Thoracic aorta (tissue), 2 donors: ENCODE measurements at places on chromosomes 2 and 18.

- DNase-seq = peak; percentile 36
These were observed 199.1 kb downstream of the GLI2 start for GRCh38 chr2:120934574-120935338.

DNA sequence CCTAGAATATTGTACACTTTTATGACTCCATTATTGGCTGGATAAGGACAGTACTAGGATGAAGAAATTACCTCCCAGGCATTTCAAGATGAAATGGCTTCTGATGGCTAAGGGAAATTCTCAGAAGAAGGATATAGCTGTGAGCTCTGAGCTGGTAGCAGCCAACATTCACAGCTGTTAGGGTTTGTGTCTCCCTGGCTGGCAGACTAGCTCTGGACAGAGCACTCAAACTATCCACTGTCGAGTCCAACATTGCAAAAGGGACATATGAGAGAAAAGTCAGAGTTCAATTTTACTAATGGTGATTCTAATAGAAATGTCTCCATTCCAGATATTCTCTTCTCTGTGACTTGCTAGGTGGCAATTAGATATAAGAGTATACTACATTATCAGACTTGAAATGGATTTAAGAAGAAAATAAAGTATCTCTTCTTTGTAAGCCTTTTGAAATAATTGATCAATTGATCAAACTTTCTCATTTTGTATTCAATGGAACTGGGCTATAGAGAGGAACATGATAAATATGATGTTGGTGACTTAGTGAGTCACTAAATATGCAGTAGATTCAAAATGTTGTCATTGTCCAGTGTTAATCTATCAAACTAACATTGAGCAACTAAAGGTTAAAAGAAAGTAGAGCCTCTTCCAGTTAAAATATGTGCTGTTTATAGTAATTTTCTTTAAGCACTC, 1920.3 kb downstream of the SUCLG1 start:
- DNase-seq = no peak

DNA sequence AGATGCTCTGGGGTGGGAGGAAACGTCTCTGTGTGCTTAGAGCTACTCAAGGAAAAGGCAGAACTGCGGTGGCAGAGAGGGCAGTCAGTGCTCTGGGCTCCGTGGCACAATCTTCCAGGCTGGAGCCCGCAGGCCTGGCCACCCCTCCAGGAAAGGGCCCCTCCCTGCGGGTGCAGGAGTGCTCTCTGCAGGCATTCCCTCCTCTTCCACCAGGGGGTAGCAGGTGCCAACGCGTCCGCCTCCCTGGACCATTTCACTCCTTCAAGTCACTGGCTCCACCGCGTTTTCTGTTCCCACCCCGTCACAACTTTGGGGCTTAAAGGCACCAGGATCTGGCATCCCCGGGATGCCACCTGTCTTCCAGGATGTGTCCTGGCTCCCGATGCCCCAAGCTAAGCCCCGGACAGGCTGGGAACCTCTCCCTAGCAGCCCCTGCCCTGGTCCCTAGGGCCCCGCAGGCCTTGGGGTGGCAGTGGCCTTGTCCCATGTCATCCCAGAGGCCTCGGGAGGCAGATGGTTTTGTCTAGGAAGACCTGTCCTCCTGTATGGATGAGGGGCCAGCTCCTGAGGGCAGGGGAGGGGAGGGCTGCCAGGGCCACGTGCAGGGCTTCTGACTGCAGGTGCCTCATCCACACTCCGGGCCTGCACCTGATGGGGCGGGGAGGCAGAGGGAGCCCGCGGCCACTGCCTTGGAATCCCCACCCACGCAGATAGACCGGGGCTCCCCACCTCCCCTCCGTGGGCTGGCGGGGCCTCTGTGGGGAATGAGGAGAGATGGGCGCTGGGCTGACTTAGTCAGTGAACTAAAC, 26.4 kb downstream of the KCNIP3 start:
- DNase-seq = no peak

DNA sequence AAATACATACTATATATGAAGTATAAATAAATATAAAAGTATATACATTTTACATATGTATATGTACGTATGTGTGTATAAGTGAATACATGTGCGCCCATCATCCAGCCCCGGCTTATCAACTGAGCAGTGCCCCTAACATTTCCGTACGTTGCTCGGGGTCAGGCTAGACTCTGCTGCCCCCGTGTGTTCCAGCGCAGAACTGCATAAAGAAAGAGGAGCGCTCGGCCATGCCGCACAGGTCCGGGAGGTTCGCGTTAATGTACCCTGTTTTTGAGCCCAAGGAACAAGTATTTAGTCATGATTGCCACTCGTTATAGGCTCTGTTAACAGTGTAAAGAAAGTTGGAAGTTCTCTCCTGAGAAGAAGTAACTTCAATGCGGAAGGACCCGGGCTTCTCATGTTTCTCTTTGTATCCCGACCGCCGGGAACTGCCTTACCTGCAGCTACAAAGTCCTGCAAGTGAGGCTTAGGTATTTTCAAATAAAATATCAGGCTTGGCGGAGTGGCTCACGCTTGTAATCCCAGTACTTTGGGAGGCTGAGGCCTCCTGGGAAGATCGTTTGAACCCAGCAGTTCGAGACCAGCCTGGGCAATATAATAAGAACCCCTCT, 55.7 kb downstream of the CD8B2 start:
- DNase-seq = peak; percentile 32

GRCh38 chr2:230723363-230723762, 10.7 kb downstream of the CAB39 start:
- DNase-seq = no peak

GRCh38 chr2:10028407-10028987, 14.9 kb upstream of the KLF11 start:
- DNase-seq = no peak

- no peak for DNase-seq
These were observed 61.8 kb upstream of the STK17B start for GRCh38 chr2:196233021-196233804.

GRCh38 chr2:55403256-55403998, 16.2 kb downstream of the CCDC88A start:
- no peak for DNase-seq

DNA sequence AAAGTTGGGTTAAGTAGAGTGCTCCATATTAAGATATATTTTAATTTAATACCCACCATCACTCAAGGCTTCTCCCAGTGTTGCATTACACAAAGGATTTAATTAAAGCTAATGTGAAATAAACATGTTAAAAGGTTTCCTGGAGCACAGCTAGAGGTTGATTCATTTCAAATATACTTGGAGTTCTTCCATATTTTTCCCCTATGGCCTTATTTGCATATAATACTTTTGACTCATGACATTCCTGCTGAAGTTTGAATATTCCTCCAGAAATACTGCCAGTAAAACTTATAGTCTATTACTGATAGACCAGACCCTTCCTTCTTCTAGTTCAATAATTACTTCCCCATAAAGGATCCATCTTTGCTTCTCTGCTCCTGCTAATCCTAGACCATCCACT, 227.5 kb downstream of the GULP1 start:
- DNase-seq = no peak

GRCh38 chr2:23449413-23449812, 64.4 kb downstream of the KLHL29 start:
- no peak for DNase-seq

DNA sequence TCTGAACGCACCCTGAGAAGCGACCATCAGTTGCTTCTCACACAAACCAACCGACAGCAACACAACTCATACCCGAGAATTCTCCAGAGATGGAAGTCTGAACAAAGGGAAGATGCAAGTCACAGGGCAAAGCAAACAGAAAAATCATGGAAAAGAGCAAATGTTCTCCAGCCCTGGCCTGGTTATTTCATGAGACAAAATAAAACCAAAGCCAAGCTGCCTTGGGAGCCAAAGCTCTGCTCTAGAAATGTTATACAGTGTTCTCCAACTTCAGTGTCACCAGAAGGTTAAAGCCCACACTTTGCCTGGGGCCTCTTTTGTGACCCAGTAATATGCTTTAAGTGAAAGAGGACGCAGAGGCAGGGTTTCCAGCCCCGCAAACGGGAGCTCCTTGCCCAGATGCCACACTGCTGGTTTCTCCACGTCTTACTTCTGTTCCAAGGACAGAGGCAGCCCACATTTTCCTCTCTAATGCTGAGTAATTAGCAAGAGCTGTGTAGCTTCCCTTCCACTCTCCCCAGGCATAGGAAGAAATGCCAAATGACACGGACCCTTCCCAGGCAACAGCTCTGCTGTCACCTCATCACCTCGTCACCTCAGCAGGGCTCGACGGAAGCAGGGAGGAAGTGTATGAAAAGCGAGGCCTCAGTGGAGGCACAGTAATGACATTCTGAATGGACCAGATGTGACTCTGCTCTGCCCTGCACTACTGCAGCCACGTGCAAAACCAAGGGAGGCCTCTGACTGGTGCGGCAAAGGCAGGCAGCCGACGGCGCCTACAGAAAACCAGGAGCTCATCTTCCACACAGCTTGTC, 64.7 kb downstream of the FBXO15 start:
- no peak for DNase-seq

- no peak for DNase-seq
These were observed 483.9 kb upstream of the DDX18 start for GRCh38 chr2:117330641-117331040.

DNA sequence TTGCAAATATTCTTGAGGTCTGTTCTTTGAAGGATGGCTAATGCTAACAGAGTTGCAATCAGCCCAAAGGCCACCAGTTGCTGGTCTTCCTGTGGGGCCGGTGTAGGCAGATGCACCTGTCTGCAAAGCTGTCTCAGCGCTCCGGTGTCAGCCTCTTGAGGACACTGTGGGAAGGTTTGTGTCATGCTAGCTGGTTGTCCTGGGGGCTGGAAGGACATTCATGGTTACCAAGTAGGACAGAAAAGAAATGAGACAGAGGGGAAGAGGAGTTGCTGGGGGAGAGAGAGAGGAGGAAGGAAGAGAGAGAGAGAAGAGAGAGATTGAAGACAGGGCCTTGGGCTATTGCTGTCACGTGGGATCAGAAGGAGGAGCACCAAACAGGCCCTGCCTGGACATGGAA, 639.6 kb upstream of the HS6ST1 start:
- DNase-seq = no peak

DNA sequence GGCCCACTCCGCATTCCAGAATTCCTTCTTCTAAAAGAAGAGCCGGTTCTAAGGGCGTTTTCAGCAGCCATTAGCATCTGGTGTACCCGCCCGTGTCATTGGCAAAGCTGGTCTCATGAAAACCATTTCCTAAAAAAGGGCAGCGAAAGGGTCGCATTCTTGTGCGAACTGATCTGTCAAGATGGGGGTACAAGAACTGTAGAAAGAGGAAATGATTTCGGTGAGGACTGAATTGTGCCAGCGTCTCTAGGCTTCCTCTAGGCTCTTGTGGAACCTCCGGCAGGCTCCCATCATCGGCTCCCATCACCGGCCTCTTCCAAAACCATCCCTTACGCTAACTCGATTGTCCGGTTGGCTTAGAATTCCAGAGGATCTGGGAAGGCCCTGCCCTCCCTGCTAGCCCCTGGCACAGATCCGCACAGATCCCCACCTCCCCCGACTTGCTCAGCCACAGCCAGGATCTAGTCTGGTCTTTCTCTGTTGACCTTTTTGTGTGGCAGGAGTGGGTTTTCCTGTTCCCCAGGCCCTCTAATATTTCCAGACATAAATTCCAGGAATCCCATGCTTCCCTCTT, 1.3 kb downstream of the RAB31 start:
- DNase-seq = no peak

DNA sequence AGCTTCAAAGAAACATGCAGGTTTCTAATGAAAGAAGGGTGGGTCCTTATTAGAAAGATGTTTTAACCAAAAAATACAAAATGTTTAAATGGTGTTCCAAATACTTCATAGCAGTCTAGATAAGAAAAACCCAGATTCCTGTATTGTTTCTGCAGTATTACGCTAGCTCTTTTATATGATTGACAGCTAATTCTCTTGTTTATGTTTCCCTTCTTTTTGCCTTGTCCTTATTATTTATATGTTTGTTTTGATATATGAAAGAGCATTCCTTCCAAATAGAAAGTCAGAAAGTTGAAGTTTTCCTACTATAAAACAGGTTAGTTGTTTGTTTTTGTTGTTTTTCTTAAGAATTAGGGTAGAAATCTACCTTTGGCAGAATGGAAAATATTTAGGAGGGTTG, 41.1 kb upstream of the PNPT1 start:
- no peak for DNase-seq

- DNase-seq = no peak
These were observed 114.8 kb downstream of the TMEM163 start for GRCh38 chr2:134603966-134604365.

DNA sequence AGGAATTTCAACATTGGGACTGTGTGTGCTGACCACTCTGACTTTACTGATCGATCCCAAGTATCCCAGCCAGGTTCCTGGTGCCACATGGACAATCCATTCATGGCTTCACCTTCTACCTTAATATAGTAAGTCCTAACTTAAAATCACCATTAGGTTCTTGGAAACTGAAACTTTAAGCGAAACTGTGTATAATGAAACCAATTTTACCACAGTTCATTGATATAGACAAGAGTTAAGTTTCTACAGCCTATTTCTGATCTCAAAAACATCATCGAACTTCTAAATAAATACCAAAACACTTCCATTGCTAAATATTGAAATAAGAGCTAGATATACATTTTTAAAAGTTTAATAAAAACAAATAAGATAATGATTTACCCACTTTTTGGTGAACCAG, 4.4 kb upstream of the EXOC6B start:
- no peak for DNase-seq

- no peak for DNase-seq
These were observed 686.4 kb downstream of the PLCL1 start for GRCh38 chr2:198490748-198491147.

DNA sequence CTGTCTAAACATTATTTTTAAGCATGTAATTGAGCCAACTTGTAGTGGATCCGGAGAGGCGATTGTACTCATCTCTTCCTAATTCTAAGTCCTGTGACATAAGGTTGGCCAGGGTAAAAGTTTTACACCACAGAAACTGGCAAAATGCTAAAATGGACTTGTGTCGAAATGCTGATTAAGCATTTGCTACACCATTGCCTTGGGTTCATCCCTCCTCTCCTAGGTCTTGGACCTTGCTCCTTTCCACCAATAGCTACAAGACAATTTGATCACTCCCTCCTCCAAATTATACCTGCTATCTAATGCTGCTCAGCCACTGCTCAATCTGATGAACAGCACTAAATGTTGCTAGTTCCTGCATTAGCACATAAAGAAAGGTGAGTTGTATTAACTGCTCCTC, 132.7 kb upstream of the EPC2 start:
- no peak for DNase-seq
